ENCODE measurements at places on chromosomes 5 and 9.
A peak's percentile ranks its signal among the peaks of the same experiment; 100 is the strongest.

- DNase-seq: no peak
- H3K36me3 ChIP-seq: no peaks in the 10 kb centered on the region
- H3K4me1 ChIP-seq: peaks cover 30% of the 10 kb centered on the region
- H3K27ac ChIP-seq: no peak overlapping the region
- no peak overlapping the region for H3K4me3 ChIP-seq
- H3K27me3 ChIP-seq: no peaks in the 10 kb centered on the region
Measured at GRCh38 chr9:123771690-123772089, 158.2 kb downstream of the DENND1A start.

DNA sequence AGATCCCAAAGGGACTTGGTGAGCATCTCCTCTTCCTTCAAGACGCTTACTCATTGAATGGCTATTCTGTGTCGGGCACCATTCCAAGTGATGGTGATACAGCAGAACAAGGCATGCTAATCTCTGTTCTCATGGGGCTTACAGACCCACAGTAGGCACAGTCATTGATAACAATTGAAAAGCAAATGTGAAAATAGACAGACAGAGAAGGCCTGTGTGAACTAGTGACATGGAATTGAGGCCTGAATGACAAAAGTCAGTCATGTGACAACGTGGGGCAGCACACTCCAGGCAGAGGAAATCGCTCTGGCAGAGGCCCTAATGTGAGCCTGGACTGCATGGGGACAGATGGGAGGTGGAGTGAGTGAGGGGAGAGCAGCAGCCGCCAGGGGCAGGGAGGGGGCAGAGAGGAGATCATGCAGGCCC lies 70.7 kb upstream of the CPLX2 start:
- no peak overlapping the region for H3K4me3 ChIP-seq
- no peak overlapping the region for H3K27ac ChIP-seq
- peaks cover 3% of the 10 kb centered on the region for H3K4me1 ChIP-seq
- no peaks in the 10 kb centered on the region for H3K36me3 ChIP-seq

GRCh38 chr5:146944764-146945616 lies 66.4 kb upstream of the PPP2R2B start:
- H3K27me3 ChIP-seq: no peaks in the 10 kb centered on the region
- no peaks in the 10 kb centered on the region for H3K4me1 ChIP-seq
- no peak overlapping the region for H3K27ac ChIP-seq
- H3K36me3 ChIP-seq: no peaks in the 10 kb centered on the region

DNA sequence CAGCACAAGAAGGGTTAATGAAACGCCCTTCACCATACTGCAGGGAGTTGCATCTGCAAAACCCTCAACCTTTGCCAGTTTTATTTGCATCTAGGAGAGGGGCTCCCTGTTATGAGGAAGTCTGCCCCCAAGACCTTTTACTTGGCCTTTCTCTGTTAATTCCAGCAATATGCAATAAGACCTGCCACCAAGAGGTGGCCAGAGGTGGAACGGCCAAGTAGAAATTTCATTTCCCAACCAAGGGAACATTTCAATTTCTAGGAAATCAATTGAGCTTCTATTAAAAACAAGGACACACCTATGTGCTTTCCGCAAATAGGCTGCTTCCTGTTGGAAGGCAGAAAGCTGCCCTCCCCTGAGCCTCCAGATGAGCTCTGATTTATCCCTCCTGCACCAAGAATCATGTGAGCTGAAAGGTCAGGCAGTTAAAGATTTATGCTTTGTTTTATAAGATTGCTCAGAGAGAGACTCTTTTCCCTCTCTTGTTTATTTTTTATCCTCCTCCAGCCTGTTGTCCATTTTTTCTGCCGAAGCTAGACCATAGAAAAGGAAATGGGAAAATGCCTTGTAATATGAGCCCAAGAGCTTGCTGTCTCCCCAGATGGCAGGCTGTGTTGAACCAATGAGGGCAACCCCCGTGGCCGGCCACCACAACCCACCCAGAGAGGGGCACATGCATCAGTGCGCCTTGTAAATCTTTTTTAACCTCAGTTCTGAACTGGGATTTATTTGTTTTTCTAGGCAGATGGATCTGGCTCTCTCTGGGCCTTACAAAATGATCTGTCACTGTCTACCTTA lies 572.8 kb downstream of the TLE1 start:
- no peak overlapping the region for H3K4me3 ChIP-seq
- no peaks in the 10 kb centered on the region for H3K36me3 ChIP-seq
- no peak overlapping the region for H3K27ac ChIP-seq
- no peaks in the 10 kb centered on the region for H3K27me3 ChIP-seq

- H3K4me3 ChIP-seq: no peak overlapping the region
- no peaks in the 10 kb centered on the region for H3K27me3 ChIP-seq
- no peak for DNase-seq
- no peaks in the 10 kb centered on the region for H3K36me3 ChIP-seq
- no peaks in the 10 kb centered on the region for H3K4me1 ChIP-seq
Measured at GRCh38 chr5:43855452-43855851, 252.5 kb downstream of the NNT start.

DNA sequence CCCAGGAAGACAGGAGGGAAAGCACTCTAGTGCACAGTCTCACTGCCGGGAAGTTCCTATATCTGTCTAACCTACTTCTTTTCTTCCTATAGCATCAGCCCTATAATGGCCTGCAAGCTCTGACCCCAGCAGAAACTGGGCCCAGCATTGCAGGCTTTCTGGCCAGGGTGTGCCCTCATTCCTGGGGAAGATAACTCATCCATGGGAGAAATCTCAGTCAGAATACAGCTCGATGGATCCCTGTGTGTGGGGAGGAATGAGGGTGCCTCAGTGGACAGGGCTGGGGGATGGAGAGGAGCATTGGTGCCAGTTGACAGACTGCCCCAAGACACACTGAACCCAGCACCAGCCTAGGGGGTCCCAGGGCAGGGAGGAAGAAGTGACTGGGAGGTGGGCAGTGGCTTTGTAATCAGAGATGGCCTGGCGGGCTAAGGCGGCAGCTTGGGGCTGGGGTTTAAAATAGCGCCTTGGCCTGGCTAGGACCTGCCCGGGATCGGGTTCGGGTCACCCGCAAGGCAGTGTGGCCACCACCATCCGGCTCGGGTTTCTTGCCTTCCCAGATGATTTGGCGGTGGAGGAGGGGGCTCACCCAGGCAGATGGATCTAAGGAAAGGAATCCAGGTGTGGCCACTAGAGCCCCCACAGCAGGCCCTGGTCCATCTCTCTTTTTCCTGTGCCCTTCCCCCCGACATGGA lies 7.6 kb upstream of the CXXC5 start:
- H3K36me3 ChIP-seq: no peaks in the 10 kb centered on the region
- H3K4me3 ChIP-seq: no peak overlapping the region
- no peak overlapping the region for H3K27ac ChIP-seq
- DNase-seq: no peak
- H3K27me3 ChIP-seq: no peaks in the 10 kb centered on the region

- no peaks in the 10 kb centered on the region for H3K36me3 ChIP-seq
- DNase-seq: no peak
- H3K27ac ChIP-seq: no peak overlapping the region
- H3K4me3 ChIP-seq: no peak overlapping the region
- no peaks in the 10 kb centered on the region for H3K4me1 ChIP-seq
Measured at GRCh38 chr5:66377747-66378146, 218.4 kb upstream of the MAST4 start.

- H3K36me3 ChIP-seq: peaks cover 69% of the 10 kb centered on the region
- H3K4me1 ChIP-seq: no peaks in the 10 kb centered on the region
- no peaks in the 10 kb centered on the region for H3K27me3 ChIP-seq
- DNase-seq: peak; percentile 9
- no peak overlapping the region for H3K4me3 ChIP-seq
- H3K27ac ChIP-seq: no peak overlapping the region
Measured at GRCh38 chr9:26856413-26857032, 36.1 kb downstream of the CAAP1 start.

DNA sequence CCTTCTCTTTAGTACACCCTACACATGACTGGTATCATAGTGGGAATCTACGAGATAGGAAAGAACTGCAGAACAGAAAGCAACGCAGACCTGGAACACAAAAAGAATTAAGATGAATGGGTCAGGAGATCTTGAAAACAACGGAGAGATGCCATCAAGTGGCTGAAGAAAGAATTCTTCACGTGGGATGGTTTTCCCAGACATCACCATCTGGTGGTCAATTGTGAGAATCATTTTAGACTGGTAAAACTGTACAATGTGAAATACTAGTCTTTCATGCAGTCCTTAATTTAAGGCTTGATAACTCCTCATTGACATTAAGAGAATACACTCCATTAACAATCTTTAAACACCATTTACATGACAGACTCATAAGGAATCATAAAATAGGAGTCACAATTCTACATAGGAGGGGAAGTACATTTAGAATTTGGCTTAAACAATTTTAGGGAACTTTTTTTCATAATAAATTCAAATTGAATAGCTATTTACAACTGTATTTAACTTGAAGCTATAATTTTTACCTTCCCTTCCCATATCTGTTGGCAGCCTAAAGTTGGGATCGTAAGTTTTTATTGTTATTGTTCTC lies 128.4 kb upstream of the TRPM3 start:
- no peak for DNase-seq
- no peaks in the 10 kb centered on the region for H3K27me3 ChIP-seq
- no peak overlapping the region for H3K27ac ChIP-seq

GRCh38 chr9:20353524-20353923 lies 268.8 kb downstream of the MLLT3 start:
- no peak overlapping the region for H3K27ac ChIP-seq
- no peak overlapping the region for H3K4me3 ChIP-seq
- H3K36me3 ChIP-seq: no peaks in the 10 kb centered on the region
- DNase-seq: no peak
- no peaks in the 10 kb centered on the region for H3K27me3 ChIP-seq
